ENCODE measurements at places on chromosomes 2 and 18.

GRCh38 chr2:240579071-240579762 is 7.3 kb upstream of the CAPN10 start:
- no peak for DNase-seq

DNA sequence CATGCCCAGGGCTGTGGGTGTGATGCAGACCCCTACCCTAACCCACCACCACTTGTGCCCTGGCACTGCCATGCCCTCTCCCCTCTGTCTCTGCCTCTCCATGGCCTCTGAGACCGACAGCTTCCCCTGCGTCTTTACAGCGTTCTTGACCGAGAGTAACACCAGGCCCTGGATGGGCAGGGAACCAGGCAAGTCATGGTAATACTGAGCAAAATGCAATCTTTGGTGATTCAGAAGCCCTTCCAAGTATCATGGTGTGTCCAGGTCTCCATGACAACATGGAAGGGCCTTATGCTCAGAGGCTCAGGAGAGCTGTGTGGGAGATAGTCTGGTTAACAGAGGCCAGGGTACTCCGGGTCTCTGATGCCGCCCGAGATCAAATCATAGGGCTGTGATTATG is 176.1 kb downstream of the KLHL29 start:
- no peak for DNase-seq

DNA sequence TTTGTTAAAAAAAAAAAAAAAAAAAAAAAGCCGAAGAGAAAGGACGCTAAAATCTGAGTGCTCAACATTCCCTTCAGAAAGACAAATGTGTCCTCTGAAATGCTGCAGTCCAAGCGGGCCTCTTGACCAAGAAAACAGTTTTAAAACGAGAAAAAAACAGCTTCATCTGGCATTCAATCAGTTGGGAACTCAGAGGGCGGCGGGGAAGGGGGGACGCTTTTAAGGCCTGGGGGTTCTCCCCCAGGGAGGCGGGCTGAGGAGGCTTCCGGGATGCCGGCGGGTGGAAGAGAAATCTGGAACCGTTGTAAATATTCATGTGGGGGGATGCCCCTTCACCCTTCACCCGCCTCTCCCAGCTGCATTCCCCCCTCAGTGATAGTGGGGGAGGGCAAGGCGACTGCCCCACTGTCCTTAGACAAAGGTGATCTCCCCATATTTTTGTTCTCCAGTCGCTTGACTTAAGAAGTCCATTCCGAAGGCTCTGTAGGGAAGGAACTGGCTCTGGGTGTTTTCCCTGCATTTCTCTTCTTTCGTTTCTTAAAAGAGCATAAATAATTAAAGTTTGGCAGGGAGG is 3.3 kb upstream of the HOXD11 start:
- DNase-seq, result no peak

- DNase-seq, result no peak
These were observed 90.5 kb downstream of the LAMA3 start for GRCh38 chr18:23779696-23780303.

- no peak for DNase-seq
These were observed 182.3 kb downstream of the ZNF521 start for GRCh38 chr18:25169701-25170100.

- DNase-seq, result no peak
These were observed 412.4 kb upstream of the LRATD1 start for GRCh38 chr2:14220101-14220500.

- no peak for DNase-seq
These were observed 222.7 kb upstream of the ITGA4 start for GRCh38 chr2:181234487-181234891.

- no peak for DNase-seq
These were observed 48.0 kb upstream of the TGIF1 start for GRCh38 chr18:3401669-3402620.

DNA sequence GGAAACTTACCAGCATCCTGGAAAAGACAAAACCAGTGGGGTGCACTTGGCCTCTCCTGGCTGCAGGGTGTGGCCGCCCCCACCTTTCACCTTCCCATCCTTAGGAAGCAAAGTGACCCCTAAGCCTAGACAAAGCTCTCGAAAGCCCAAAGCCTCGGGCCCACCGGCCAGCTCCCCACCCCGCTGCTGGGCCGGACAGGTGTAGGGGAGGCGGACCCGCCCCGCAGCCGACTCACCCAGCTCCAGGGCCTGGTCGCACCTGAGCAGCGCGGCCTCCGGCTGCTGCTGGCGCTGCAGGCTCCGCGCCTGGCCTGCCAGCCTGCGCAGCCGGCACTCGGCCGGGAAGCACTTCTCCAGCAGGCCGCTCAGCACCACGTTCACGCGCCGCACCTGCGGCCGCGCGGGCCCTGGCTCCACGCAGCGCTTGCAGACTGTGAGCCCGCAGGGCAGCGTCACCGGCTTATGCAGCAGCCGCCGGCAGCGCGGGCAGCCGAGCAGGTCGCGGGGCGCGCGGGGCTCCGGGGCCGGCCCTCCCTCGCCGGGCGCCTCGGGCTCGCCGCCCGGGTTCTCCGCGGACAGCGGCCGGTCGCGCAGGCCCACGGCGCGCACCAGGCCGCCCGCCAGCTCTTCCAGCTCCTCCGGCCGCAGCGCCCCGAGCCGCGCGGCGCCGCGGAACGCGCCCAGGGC is 979 bp downstream of the LONRF2 start:
- DNase-seq, result no peak

DNA sequence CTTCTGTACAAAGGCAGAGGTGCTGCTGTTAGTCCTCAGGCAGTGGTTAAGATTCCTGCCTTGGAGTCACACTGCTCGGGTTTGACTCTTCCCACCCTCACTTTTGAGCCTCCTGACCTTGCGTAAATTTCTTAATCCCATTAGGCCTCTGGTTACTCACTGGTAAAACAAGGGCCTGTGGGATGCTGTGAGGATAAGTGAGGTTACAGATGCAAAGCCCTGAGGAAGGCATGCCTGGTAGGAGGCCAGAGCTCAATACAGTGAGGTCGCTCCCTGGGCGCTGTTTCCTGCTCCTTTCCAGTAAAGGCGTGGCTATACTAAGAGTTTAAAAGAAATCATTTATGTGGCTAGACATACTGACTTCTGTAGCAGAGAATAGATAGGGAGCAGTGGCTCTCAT is 127.5 kb upstream of the TMEM200C start:
- DNase-seq, result no peak

DNA sequence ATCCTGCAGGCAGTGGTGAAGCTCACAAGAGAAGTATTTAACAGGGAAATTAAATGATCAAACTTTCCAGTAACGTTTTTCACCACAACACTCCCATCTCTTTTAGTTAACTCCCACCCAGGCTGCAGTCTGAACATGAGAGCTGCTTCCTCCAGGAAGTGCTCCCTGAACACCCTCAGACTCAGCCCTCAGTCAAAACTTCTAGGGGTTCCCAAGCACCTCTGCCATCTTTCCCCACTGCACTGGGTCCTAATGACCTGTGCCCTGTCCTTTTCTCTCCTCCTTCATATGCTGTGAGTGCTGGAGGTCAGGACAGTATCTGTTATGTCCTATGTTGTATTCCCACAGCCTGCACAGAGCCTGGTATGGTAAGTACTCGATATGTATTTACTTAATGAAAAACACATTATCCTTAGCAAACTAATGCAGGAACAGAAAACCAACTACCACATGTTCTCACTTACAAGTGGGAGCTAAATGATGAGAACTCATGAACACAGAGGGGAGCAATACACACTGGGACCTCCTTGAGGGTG is 49.2 kb upstream of the ASPRV1 start:
- no peak for DNase-seq

GRCh38 chr2:149290662-149291061 is 39.7 kb upstream of the LYPD6 start:
- DNase-seq, result no peak

GRCh38 chr2:114745700-114746099 is 303.3 kb downstream of the DPP10 start:
- no peak for DNase-seq

GRCh38 chr2:196213252-196213980 is 42.0 kb upstream of the STK17B start:
- DNase-seq, result no peak

Measured in activated CD4-positive, alpha-beta T cell treated with anti-CD3 and anti-CD28 coated beads, Interleukin-2, amount 50 U/mL, for 1 hour (primary cell).